ENCODE measurements at places on chromosomes 2 and 18.

DNA sequence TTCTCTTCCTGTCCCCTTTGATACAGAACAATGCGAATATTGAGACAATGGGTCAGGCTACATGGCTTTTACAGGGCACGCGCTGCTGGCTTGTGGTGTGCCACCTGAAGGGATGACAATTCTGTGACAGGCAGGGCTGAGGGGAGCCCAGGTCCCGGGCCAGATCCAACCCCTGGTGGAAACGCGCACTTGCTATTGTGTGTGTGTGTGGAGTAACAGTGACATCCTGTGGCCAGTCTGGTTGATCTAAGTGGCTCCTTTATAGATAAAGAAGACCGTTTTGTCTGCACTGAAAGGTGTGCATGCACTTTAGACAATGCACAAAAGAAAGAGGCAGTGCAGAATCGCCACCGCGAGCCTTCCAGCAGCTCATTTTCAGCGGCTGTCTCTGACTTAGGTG lies 273.6 kb downstream of the HRH4 start:
- no peak for DNase-seq

- DNase-seq = no peak
Observed at GRCh38 chr2:224556381-224556780, 28.8 kb downstream of the CUL3 start.

- no peak for DNase-seq
Observed at GRCh38 chr2:118815731-118816130, 31.7 kb downstream of the EN1 start.

- peak; percentile 15 for DNase-seq
Observed at GRCh38 chr18:21179590-21180220, 62.3 kb upstream of the GREB1L start.

- DNase-seq = no peak
Observed at GRCh38 chr2:627926-628560, 49.2 kb downstream of the TMEM18 start.

- no peak for DNase-seq
Observed at GRCh38 chr2:11169333-11169732, 14.1 kb downstream of the SLC66A3 start.
